ENCODE measurements at places on chromosomes 13 and 19.

DNA sequence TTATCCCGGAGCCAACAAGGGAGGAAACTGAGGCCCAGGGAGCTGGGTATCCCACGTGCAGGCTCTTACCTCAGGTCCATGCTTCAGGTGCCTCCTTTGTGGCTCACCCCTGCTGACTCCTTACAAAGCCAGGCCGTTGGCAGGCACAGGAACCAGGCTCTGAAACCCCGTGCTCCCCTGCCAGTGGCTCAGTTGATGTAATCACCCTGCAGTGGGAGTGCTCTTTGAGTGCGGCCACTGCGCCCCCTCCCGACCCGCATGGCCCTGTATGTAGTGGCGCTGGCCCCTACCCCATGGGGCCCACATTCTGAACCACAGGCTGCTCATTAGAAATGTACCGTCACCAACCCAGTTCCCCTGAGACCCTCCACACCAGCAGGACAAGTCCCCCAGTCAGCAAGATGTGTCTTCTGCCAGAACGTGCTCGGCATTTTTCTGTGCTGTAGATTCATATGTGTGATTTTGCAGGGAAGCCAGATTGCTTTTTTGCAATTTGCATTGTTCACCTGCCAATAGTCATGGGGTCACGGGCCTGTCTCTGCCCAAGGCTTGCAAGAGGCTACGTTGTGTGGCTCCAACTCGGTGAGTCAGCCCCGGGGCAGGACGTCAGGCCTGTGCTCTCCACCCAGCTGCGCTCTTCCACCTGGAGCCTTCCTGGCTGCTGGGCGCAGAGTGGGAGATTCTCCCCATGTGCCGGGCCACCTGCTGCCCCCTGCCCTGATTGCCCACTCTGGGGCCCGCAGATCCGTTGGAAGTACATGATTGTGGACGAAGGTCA is 60.3 kb downstream of the SMARCA4 start:
- no peak for DNase-seq

DNA sequence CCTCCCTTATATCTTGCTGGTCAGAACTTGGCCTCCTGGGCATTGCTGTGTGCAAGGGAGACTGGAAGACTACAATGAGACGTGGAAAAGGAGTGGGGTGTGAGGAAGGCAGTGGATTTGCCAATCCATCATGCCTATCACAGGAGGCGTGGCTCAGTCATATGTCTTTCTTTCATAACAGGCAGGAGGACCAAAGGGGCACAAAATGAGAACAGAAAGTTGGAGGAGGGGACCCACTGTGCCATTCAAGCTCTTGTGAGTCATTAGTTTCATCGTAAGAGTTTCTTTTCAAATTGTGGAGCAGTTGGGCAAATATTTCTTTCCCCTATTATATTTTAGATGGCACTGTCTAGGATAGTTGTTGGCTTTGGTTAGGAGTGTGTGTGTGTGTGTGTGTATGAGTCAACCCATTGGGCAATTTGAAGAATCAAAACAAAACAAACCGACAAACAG is 471.5 kb downstream of the TSHZ3 start:
- no peak for DNase-seq

DNA sequence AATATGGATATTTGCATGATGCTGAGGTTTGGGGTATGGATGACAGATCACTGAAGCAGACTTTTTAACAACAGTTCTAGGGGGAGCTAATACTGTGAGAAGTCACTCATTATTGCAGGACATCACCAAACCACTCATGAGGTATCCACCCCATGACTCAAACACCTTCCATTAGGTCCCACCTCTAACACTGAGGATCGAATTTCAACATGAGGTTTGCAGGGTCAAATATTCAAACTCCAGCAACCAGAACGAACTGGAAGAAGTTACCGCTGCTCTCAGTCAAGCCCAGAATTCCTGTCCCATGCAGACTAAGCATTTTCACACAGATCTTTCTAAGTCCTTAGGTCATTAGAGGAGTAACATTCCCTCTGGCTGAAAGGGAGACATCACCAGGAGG is 758.9 kb downstream of the UQCRFS1 start:
- no peak for DNase-seq

- no peak for DNase-seq
Measured at GRCh38 chr13:97091196-97091595, 96.9 kb upstream of the OXGR1 start.

- DNase-seq = no peak
Measured at GRCh38 chr13:76213423-76213904, 577.3 kb downstream of the LMO7 start.

GRCh38 chr19:42191330-42191729 is 26.1 kb downstream of the DEDD2 start:
- no peak for DNase-seq

GRCh38 chr19:3062165-3063105 is at the start of gene TLE5:
TSS of gene TLE5 (minus strand) at chr19:3062495. CDS start at chr19:3062200, 295 bp downstream.
- DNase-seq = peak; percentile 46

- no peak for DNase-seq
Measured at GRCh38 chr13:31894931-31895330, 136.6 kb upstream of the FRY start.

- DNase-seq = no peak
Measured at GRCh38 chr13:30173303-30173610, 134.1 kb downstream of the KATNAL1 start.

- DNase-seq = no peak
Measured at GRCh38 chr13:42047561-42048341, 697 bp upstream of the DGKH start.

GRCh38 chr19:1590641-1591397 is 1.8 kb downstream of the MBD3 start:
- DNase-seq = no peak

Measured in stimulated activated CD8-positive, alpha-beta memory T cell treated with anti-CD3 and anti-CD28 coated beads, Interleukin-4, amount 100 ng/mL, for 4 hours (primary cell).